Activated CD4-positive, alpha-beta T cell treated with anti-CD3 and anti-CD28 coated beads, Interleukin-2, Interleukin-4, amounts not matched to agents 100 ng/mL and 50 ng/mL, durations not matched to agents 16 hours and 8 hours (primary cell): ENCODE measurements at places on chromosomes 7 and 10.

GRCh38 chr10:114499630-114500190 is 95.4 kb upstream of the AFAP1L2 start:
- peak; percentile 55 for DNase-seq

- no peak for DNase-seq
These were observed 93.5 kb downstream of the UPF2 start for GRCh38 chr10:11949152-11949551.

- no peak for DNase-seq
These were observed 124.0 kb downstream of the HERPUD2 start for GRCh38 chr7:35570937-35571336.

DNA sequence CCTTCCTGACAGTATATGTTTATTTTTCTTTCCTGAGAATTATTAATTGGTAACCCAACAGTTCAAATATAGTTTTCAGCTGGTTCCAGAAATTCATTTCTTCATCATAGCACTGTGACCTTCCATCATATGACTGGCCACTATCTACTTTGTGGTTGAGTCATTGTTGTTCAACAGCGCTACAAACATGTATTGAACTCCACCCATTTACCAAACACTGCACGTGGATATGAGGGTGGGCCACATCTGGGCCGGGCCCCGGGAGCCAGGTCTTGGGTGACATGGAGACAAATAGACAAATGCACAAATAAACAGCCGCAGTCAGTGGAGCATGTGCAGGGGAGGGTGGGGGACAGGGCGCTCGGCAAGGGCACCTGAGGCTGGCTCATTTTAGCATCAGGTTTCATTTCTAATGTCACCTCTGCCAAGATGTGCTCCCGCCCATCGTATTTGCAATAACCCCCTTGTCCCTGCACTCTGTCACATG is 24.0 kb upstream of the EEPD1 start:
- DNase-seq, result no peak

- DNase-seq, result peak; percentile 40
These were observed 8.1 kb downstream of the TASOR2 start for GRCh38 chr10:5692461-5693358.

DNA sequence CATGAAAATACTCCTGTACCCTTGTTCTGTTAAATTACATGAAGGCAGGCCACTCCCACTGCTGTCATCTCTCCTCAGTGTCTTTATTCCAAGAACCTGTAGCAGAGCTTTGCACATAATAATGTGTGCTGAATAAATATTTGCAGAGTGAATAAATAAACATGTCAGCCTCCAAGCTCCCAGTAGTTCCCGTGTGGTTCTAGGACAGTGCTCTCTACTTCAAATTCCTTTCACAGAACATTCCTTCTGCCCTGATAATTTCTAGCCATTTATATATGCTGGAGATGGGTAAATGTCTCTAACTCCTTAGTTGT is 20.3 kb upstream of the HYAL4 start:
- DNase-seq, result no peak

DNA sequence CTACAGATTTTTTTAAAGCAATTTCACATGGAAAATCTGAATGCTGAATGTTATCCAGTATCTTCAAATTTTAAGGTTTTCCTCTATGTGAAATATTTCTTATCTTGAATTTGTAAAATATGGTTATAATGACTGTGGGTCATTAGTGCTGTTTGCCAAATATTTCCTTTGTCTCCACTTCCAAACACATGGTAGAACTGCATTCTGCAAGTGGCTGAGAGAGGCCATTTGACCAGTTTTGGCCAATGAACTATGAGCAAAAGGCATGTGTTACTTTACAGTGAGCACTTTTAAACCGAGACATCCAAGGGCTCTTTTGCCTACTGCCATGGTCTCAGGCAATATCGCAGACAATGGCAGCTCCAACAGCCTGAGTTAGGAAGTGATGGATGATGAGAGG is 117.2 kb upstream of the RSU1 start:
- no peak for DNase-seq

DNA sequence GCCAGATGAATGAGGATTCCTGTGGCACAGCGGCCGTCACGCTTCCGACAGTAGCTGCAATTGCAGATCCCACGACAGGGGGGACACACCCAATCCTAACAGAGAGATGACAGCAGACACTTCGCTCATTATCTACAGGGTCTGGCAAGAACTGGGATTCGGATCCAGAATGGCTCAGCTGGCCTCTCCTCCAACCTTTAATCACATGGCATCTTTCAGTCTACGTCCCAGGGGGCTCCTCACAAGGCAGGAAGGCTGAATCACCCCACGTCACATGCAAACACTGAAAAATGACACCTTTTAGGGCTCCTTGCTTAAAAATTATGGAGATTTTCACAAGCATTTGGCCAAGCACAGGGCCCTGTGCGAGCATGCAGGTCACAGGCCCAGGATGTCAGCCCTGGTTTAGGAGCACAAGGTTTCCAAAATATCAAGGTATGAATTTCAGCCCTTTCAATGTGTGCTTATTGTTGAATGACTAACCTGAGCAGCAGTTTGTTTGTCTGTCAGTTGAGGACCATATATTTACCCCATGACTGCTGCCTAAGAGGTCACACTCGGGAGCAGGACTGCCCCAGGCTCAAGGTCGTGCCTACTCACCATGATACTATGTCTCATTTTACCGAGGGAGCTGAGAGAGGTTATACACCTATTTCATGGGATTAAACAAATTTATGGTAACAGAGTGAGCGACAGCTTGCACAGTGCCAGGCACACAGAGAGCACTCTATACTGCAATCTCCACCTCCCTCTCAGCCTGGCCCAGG is 42.5 kb downstream of the CDCA7L start:
- no peak for DNase-seq

GRCh38 chr7:111727905-111728634 is 165.8 kb upstream of the IMMP2L start:
- DNase-seq, result no peak

DNA sequence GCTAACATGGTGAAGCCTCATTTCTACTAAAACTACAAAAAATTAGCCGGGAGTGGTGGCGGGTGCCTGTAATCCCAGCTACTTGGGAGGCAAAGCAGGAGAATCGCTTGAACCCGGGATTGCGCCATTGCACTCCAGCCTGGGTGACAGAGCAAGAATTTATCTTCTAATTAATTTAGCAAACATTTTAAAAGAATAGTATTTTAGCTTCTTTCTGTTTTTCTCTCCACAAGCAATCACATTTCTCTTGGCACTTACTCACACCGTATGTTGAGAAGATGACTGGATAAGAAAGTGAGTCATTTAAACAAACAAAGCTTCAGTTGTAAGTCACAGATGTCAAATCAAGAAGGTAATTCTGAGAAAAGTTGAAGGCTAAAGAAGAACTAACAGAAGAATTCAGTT is 264.0 kb downstream of the ARL4A start:
- DNase-seq, result no peak

DNA sequence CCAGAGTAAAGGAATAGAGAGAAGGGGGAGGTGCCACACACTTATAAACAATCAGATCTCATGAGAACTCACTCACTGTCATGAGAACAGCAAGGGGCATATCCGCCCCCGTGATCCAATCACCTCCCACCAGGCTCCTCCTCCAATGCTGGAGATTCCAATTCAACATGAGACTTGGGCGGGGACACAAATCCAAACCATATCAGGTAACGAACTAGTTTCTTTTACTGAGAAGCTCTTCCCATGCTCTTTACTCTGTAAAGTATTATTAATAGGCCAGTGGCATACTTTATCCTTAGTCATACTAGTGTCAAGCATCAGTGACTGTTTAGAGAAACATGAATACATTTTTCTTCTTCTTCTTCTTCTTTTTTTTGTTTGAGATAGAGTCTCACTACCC is 39.4 kb upstream of the ZNF488 start:
- DNase-seq, result no peak

DNA sequence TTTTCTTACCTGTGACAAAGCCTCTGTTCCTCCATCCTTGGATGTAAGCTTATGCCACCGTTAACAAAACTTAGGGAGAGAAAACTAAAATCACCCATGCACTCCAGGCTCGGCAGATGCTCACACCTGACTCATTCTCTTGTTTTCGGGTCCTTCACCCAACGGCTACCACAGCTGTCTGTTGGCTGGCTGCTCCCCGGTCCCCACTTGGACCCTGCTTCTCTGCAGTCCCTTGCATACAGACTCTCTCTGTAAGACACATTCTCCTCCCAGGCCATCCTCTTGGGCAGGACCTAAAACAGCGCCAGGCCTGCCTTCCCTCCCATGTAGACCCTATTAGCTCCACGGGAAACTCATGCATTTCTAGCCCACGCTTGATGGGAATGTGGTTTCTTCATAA is 12.1 kb upstream of the INHBA start:
- no peak for DNase-seq

GRCh38 chr7:47970761-47971160 is 8.7 kb downstream of the HUS1 start:
- DNase-seq, result no peak

- DNase-seq, result no peak
These were observed 28.1 kb downstream of the INPP5A start for GRCh38 chr10:132565516-132566209.

DNA sequence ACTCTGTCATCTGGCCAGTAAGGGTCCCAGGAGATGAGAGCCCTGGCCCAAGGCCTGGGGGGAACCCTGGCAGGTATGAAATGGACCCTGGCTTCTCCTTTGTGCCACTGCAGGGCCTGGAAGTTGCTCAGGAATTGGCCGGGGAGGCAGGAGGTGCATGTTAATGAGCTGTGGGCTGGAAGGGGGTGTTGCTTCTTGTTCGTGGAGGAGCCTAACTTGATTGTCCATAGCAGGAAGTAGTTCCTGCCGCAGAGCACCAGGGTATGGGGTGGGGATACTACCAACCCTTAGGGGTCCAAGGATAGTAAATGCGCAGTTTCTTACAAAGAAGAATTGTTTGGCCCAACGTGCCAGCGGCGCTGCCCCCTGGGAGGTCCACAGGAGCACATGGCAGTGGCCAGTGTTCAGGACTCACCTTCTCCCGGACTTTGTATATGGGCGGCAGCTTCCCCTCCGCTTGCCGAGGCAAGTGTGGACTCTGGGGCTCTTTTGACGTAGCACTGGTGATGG is 21.5 kb downstream of the TEX36 start:
- no peak for DNase-seq

GRCh38 chr7:95933618-95934017 is 161.3 kb downstream of the DYNC1I1 start:
- DNase-seq, result no peak

DNA sequence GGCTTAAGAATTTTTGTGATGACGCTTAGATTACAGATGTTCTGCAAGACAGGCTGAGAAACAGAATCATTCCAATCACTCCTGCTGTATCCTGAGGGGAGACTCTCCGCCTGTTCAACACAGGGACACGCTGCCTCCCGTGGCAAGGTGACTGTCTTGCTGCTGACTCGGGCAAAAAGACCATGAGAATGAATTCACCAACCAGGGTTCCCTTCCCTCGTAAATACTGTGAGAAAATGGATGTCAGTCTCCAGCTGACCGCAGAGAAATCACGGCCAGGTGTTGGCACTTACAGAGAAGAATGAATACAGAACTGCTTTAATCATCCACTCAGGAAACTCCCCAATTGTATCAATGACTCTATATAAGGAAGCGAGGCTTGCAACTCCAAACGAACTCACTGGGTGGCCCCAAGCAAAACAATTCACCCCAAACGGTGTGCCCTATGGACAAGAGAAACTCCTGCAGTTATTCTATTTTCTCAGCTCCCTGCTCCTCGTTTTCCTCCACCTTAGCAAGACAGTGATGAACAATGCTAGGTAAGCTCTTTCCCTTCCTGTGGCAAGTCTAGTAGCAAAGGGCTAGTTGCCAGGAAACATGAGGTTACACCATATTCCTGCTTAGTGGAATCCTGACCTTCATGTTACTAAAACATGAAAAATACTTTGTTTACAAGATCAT is 22.8 kb downstream of the GNA12 start:
- no peak for DNase-seq

DNA sequence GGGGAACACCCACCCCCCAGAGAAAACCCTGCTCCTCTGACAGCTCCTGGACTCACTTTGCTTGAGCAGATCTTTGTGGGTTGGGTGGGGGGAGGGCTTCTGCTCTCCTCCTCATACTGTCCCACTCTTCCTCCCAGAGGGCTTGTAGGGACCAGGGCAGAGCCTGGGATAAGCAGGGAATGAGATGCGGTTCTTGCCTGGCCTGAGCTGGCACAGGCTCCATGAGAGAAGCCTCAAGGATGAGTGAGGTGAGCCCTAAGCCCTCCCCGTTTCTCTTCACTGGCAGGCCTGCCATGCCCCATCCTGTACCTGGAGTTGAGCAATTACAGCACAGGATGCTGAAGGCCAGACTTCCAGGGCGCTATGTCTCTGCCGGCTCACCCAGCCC is 134.7 kb downstream of the ADAM12 start:
- no peak for DNase-seq

DNA sequence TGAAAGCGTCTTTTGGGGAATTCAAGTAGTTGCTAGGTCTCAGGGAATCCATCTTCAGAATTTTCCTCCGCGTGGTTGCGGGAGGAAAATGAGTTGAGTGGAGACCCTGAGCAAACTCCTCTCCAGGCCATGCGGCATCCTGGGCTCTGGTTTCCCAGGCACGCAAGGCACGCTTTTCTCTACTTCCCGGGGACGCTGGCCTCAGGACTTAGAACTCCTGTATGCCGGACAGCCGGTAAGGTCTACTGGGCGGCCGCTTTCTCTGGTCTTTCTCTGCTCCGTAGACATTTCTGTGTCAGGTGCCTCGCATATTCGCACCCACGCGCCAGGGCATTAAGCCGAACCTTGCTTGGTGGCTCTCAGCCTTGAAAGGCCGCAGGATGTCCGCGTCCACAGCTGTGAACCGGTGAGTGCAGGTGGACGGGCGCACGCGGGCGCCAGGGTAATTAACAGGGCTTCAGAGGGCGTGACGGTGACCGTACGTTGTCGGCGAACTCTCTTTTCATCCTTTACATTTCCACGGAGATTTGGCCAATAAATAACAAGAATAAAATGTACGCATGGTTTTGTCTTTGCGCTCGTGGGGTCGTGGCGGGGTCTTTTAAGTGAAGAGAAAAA is 992 bp upstream of the RBM20 start:
- no peak for DNase-seq

DNA sequence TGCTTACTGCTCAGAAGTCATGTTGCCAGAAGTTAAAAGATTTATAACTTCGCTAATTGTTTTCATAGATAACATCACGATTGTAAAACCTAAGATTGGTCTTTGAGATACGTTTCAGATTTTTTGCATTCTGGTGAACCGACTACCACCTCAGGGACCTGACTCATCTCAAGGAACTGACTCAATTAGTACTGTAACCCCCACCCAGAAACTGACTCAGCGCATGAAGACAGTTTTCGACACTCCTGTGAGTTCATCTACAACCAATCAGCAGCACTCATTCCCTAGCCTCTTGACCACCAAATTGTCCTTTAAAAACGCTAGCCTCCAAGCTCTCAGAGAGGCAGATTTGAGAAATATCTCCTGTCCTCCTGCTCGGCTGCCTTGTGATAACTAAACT is 72.3 kb downstream of the ELMO1 start:
- peak; percentile 82 for DNase-seq

- peak; percentile 70 for DNase-seq
These were observed 24.8 kb downstream of the INPP5F start for GRCh38 chr10:119750391-119751230.

GRCh38 chr7:17244786-17245185 is 53.7 kb upstream of the AHR start:
- no peak for DNase-seq

GRCh38 chr10:128892005-128892404 is 575.0 kb upstream of the MGMT start:
- no peak for DNase-seq
